ENCODE measurements at places on chromosomes 7 and 10.

GRCh38 chr10:125692601-125693523 is 9.9 kb upstream of the TEX36 start:
- no peak for DNase-seq

DNA sequence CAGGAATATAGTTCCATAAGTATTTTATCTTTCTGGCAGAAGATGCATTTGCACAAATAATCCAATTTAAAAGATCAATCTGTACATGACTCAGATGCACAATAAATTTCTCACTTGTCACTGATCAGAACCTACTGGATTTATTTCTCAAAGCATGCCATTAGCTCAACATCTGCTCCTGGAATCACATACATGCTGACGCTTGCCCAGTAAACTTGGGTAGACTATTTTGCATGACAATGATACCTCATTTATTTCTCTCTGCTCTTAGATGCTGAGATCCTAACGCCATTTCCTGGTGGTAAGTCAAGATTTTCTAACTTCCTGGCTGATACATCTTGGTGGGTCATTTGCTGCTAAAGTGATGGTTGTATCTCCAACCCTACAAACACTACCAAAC is 33.8 kb upstream of the C10orf120 start:
- no peak for DNase-seq

GRCh38 chr10:78398382-78398781 is 364.7 kb downstream of the RPS24 start:
- DNase-seq, result no peak

DNA sequence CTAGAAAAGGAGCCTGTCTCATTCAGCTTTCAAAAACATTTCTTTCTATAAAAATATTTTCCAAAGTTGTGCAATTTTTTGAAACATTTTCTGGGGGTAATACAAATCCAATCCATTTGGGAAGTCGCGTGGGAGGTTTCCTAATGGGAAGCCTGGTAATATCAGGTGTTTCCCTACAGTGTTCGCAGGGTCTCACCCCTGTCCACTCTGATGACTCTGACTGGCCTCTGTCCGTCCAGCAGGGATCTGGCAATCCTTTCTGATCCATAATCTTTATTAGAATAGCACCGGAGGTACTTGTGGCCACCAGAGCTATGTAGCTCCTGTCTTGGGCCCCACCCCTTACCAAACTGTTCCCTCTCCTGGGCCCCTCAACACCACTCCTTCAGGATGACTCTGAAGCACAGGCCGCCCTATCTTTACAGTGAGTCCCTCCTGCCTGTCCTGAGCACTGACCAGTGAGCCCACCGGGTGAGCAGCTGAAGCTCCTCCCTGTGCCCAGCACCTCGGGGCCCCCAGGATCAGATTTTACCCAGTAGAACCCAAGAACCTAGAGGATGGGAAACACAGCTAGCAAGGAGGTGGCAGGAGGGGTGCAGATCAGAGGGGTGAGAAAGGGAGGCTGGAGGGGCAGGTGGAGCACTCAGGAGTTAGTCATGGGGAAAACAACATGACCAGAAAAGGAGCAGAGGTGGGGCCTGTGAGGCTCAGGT is 84.8 kb downstream of the PTPRE start:
- no peak for DNase-seq

- no peak for DNase-seq
These were observed 6.1 kb upstream of the LAMB4 start for GRCh38 chr7:108136191-108136688.

DNA sequence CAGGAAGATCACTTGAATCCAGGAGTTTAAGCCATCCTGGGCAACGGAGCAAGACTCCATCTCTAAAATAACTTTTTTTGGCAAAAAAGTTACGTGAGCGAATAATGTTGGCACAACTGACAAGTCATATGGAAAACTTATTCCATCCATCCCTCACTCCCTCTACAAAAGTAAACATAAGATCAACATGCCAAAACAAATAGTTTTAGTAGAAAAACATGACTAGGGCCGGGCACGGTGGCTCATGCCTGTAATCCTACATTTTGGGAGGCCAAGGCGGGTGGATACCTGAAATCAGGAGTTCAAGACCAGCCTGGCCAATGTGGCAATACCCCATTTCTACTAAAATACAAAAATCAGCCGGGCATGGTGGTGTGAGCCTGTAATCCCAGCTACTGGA is 25.6 kb downstream of the SLC25A16 start:
- no peak for DNase-seq

DNA sequence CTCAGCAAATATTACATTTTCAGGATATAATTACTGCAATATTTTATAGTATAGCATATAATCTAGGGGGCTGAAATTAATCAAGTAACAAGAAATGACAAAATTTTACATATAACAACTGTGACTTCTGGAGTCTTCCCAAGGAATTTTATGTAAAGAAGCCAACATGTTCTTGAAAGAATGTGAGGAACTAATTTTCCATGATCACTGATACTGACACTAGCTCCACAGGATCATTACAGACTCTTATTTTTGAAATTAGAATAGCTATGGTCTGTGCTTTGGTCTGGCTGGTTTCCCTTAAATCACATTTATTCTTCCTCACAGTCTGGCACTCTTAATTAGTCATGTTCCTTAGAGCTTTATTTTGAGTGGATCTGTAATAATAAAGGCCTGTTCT is 267.7 kb upstream of the SEMA3A start:
- no peak for DNase-seq

- DNase-seq, result no peak
These were observed 1082.4 kb downstream of the XPNPEP1 start for GRCh38 chr10:108840944-108841343.

DNA sequence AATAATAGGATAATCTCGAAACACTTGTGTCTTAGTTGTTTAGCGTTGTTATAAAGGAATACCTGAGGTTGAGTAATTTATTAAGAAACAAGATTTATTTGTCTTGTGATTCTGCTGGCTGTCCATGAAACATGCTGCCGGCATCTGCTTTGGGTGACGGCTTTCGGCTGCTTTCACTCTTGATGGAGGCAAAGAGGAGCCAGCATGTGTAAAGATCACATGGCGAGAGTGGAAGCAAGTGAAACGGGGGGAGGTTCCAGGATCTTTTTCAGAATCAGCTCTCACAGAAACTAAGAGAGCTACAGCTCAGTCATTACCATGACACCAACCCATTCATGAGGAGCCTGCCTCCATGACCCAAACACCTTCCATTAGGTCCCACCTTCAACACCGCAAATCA is 402.8 kb downstream of the CDC14C start:
- no peak for DNase-seq

- no peak for DNase-seq
These were observed 20.9 kb downstream of the RAMP3 start for GRCh38 chr7:45178241-45179225.

DNA sequence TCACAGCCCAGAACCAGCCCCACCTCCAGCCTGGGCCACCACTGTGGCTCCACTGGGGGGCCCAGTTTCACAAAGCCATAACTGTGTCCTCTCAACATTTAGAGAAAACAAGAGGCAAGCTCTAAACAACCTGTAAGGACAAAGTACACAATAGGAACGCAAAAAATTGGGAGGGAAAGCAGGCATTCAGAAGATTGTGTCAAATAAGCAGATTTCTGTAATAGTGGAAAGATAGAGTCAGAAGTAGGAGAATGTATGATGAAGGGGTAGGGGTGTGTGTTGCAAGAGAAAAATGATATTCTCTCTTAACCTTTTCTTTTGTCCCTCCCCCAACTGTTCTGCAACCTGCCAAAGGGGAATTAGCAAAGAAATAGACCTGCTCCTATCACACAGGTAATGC is 449.9 kb upstream of the NPVF start:
- DNase-seq, result no peak

DNA sequence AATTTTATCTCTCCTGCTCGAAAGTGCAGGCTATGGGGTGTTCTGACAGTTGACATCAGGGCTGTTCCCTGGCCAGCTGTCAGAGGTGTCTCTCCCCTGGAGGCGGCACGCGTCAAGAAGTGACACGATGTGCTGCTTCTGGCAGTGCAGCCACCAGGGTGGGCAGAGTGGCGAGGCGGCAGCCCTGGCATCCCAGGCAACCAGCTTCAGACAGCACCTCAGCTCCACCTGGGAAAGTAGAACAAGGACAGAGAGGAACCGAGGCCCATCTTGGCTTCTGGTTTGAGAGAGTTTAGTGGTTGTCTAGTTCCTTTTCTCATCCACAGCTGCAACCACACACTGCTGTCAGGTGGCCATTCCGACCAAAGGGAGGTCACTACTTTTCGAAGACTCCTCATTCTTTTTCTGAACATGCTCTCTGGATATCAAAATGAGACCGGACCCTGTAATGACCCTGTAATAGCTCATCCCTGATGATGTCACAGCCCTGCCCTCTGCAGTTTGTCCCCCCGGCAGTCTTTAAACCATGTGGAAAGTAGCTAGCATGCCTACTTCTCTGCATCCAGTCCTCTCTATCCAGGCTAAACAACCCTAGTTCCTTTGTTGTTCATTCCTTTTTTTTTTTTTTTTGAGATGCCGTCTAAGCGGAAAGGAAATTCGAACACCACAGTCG is 381.0 kb upstream of the NRP1 start:
- DNase-seq, result no peak

DNA sequence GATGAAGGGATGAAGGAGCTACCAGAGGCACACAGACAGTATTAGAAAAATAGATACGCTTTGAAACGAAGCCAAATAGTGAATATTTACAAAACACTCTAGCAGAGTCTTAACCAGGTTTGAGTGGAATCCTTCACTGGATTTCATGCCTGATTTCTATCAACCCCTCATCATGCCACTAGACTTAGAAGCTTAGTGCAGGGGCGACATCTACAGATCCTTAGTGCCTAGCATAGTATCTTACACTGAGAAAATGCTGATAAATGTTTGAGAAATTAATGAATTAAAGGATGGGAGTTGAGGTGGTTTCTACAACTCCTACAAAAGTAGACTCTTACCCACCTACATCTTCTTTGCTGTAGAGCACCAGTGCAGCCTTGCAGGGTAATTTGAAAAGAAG is 54.7 kb upstream of the CCNJ start:
- no peak for DNase-seq

Measured in ecto neural progenitor cell (in vitro differentiated cells).